ENCODE measurements at places on chromosomes 7 and 10.

DNA sequence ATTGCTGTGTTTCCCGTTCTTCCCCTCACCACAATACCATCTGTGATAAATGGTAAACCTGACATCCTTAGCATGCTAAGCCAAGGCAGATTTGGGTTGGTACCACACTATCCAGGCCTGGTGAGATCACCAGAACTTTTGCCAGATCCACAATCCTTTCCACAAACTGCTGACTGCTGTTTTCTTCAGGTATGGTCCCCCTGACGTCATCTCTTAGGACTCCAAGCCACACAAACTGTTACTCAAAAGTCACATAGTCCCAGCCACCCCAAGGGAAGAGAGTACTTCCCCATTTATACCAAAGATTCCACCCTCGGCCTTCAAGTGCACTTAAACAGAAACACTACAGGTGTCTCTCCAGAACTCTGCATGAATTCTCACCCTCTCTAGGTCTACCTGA is 34.8 kb downstream of the SLC25A13 start:
- DNase-seq, result no peak

DNA sequence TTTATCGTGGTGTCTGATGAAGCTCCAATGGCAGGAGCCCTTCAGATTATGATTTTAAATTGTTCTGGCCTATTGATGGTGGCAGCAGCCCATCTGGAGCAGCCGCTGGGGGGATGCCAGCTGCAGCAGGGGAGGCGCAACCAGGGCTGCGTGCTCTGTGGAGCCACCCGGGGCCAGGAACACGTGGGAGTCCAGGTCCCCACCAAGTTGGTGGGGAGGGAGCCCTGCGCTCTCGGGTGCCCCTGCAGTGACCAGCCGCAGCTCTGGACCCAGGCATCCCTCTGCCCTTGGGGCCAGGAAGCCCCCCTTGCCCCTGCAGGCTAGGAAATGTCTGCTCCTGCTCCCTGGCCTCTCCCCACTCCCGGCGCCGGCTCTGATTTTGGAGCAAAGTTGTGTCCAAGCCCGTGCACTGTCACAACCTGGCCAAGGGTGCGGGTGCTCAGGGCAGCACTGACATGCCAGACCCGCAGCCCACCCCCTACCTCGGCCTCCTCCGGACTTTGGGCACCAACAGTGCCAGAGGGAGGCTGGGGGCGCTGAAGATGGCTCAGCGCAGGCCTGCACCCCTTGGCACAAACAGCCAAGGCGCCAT is 147.2 kb upstream of the ADO start:
- DNase-seq, result no peak

- DNase-seq, result no peak
Observed at GRCh38 chr10:124697837-124698544, 46.2 kb downstream of the FAM53B start.

GRCh38 chr10:110618230-110618610 is 25.9 kb upstream of the RBM20 start:
- no peak for DNase-seq

DNA sequence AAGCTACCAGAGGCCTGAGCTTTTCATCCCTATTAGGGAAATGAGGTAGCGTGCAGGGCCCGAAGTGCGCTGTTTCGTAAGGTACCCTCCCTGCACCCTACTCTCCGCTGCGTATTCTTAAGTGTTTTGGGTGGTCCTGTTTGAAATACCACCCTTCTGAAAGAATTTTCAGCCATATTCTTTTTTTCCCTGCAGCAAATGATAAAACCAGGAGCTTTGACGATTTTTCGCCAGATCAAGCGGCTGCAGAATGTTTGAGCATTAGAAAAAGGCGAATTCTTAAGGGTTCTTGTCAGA is 1.2 kb downstream of the RSBN1L start:
- no peak for DNase-seq

GRCh38 chr7:17546592-17546991 is 248.1 kb downstream of the AHR start:
- DNase-seq, result no peak

- no peak for DNase-seq
Observed at GRCh38 chr10:48789486-48790456, 105.1 kb downstream of the WDFY4 start.

GRCh38 chr7:12066004-12066403 is 145.1 kb upstream of the TMEM106B start:
- no peak for DNase-seq

- DNase-seq, result no peak
Observed at GRCh38 chr10:133129859-133130495, 30.0 kb upstream of the KNDC1 start.

DNA sequence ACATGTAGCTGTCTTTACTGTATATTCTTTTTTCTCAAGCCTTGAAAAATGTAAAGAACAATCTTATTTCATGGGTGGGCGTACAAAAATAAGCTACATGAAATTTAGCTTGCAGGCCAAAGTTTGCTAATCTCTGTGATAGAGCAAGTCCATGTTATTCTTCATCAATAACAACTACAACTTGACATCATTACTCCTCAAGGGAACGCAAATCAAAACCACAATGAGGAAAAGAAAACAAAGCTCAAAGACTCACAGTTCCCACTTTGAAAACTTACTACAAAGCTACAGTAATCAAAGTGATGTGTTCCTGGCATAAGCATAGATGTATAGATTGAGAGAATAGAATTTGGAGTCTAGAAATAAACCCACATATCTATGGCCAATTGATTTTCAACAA is 62.5 kb downstream of the GNA12 start:
- no peak for DNase-seq

DNA sequence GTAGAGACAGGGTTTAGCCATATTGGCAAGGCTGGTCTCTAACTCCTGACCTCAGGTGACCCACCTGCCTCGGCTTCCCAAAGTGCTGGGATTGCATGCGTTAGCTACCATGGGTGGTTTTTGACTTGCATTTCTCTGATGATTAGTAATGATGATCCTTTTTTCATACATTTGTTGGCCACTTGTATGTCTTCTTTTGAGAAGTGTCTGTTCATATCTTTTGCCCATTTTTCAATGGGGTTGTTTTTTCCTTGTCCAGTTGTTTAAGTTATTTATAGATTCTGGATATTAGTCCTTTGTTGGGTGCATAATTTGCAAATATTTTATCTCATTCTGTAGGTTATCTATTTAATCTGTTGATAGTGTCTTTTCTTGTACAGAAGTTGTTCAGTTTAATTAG is 4.3 kb upstream of the OR13A1 start:
- DNase-seq, result no peak
